H1 (cell line): ENCODE measurements at places on chromosomes 5 and 9.
A peak's percentile ranks its signal among the peaks of the same experiment; 100 is the strongest.

DNA sequence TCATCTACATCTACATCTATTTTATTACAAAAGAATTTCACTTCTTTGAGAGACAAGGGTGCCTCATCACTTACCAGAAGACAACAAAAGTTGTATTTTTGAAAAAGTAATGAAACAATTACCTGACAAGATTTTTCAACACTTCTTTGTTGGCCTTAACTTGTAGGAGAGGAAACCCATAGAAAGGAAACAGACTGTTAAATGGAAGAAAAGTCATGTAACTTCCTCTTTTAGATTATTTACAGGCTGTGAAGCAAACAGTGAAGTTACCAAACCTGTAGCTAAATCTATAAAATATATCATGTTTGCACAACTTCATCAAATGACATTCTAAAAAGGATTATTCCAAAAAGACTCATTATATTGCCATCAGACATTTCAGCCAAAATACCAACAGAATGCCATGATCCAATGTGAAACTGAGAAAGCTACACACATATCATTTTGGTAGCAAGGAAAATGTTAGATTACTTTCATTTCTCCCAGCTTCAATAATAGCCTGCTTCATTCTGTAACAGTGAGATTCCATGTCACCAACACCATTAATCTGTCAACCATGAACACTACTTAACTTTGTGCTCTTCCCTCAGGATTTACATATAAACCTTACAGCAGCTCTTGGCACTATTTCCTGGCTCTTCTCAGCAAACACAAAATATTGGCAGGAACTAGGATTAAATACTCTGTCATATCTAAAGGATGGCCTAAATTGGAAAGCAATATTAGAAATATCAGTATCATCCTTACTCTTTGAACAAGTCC lies 122.5 kb downstream of the MCTP1 start:
- no peak for DNase-seq

GRCh38 chr5:33306758-33307157 lies 134.0 kb upstream of the TARS1 start:
- DNase-seq, result no peak

DNA sequence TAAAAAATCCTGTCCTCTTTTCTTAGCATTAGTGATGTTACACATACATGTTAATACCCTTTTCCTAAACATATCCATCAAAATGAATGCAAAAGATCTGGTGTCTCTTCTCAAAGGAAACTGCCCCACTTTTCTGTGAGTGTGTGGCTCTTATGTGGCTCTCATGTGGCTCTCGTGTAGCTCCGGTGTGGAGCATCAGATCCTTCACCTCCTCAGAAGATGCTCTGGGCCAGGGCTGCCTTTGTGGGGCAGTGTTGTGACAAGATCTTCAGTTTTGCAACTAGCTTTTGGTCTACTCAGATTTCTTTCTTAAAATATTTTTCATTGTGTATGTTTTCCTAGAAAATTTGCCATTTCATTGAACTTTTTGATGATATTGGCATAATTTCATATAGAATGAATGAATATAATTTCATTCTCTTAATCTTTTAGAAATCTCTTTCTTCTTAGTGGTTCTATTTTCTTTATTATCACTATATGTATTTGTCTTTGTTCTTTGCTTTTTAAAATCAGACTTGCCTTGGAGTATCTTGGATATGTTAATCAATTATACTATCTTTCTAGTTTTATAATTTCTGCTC lies 19.4 kb downstream of the GARNL3 start:
- DNase-seq, result no peak

DNA sequence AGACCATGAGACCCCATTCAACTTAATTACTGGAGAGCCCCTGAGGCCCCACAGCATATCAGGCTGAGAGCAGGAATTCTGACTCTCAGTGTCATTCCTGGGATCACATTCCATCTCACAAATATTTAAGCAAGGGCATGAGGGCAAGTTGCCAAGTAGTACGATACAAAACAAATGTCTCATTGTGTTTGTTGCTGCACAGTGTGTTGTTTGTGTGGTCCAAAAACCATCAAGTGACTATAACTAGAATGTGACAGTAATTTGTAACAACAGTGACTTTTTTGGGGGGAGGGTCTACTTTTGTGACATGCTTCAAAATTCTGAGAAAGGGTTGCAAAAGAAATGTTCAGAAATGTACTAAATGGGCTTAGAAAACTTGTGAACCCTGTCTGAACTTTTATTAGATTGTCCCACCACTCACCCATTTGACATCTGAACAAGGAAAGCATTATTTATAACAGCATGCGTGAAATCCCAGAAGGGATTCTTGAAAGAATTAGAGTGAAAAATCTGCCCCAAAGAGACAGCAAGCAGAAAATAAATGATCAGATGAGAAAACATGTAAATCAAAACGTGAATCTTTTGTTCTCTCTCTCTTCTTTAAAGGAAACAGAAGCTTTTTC lies 347.0 kb downstream of the NTRK2 start:
- DNase-seq, result no peak

GRCh38 chr5:101009758-101010519 lies 106.9 kb upstream of the ST8SIA4 start:
- no peak for DNase-seq

DNA sequence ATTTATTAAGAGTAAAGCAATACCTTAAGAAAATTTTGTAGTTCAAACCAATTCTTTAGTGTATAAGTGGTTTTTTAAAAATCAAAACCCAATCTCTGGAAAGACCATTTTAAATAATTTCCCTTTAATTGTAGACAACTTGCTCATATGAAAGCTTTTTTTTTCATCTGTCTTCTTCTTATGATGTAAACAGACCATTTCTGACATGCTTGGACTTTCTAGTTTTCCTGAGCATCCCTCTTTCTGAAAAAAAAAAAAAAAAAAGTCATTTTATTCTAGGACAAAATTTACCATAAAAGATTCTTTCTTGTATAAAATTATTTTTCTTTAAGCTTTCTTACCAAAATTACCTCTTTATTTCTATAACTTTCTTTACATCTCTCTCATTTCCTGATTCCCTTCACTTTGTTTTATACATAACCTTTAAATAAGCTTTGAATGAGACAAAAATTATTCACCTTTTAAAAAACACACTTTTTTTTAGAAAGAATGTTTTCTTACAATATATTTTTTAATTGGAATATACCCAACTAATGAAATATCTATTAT lies 67.5 kb downstream of the COL15A1 start:
- DNase-seq, result no peak

GRCh38 chr5:16245249-16245648 lies 65.7 kb upstream of the MARCHF11 start:
- DNase-seq, result no peak

- no peak for DNase-seq
Measured at GRCh38 chr5:98936948-98937715, 8.3 kb upstream of the CHD1 start.

- no peak for DNase-seq
Measured at GRCh38 chr5:105878402-105878801, 1792.3 kb downstream of the EFNA5 start.

DNA sequence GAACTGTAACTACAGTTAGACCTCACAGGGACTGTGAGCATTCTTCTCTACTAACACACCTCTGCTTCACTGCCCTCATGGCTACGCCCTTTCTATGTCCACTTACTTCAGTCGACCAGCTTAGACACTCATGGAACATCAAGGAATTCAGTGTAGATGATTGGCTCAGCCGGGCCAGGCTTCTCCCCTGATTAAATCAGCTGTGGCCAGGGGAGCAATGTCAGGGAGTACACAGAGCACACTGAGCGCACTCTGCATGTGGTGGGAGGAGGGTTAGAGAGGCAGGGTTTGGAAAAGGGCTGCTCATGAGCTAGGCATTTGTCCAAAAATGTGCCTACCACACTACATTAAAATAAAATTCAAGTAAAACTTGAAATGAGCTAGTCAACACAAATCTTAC lies 400.5 kb downstream of the ARRDC3 start:
- DNase-seq, result no peak

- no peak for DNase-seq
Measured at GRCh38 chr5:180580681-180581080, 10.6 kb downstream of the SCGB3A1 start.

- no peak for DNase-seq
Measured at GRCh38 chr5:1107167-1108022, 4.5 kb downstream of the SLC12A7 start.

DNA sequence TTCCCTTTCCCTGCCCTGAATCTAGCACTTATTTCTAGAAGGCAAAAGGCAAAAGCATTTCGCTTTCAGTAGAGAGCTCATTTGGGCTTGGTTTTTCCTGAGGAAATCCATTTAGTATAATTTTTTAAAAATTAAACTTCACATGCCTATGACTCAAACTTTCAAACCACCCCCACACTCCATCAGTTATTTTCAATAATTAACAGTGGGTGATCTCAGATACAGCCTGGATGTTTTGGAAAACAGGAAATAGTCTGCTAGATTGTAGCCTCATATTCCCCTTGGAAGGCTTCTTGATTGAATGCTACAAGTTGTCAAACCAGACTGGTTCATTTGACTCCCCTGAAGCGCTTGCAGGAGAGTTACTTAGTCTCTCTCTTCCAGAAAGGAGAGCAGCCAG lies 40.6 kb downstream of the SEMA5A start:
- no peak for DNase-seq

DNA sequence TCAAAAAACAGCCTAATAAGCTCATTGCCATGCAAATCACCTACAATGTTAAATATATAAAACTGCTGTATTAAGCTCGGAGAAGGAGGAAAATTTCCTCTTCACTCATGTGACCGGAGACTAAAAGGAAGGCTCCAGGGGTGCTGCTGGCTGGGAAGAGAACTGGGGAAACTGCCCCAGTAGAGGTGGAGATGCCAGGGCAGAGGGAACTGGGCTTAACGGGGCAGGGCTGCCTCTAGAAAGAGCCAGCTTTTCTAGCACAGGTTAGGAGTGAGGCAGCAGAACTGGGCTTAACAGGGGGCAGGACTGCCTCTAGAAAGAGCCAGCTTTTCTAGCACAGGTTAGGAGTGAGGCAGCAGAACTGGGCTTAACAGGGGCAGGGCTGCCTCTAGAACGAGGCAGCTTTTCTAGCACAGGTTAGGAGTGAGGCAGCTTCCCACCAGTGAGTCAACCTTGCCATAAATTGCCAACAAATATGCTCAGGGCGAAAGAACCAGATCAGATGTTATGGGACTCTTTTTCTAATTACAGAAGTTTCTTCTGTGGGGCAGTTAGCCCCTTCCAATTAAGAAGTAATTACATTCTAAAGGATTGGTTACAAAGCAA lies 115.3 kb downstream of the FANCC start:
- no peak for DNase-seq

GRCh38 chr5:103724271-103724670 lies 161.7 kb upstream of the NUDT12 start:
- DNase-seq, result no peak

- DNase-seq, result peak; percentile 17
Measured at GRCh38 chr5:158273035-158273434, 414.1 kb upstream of the CLINT1 start.

DNA sequence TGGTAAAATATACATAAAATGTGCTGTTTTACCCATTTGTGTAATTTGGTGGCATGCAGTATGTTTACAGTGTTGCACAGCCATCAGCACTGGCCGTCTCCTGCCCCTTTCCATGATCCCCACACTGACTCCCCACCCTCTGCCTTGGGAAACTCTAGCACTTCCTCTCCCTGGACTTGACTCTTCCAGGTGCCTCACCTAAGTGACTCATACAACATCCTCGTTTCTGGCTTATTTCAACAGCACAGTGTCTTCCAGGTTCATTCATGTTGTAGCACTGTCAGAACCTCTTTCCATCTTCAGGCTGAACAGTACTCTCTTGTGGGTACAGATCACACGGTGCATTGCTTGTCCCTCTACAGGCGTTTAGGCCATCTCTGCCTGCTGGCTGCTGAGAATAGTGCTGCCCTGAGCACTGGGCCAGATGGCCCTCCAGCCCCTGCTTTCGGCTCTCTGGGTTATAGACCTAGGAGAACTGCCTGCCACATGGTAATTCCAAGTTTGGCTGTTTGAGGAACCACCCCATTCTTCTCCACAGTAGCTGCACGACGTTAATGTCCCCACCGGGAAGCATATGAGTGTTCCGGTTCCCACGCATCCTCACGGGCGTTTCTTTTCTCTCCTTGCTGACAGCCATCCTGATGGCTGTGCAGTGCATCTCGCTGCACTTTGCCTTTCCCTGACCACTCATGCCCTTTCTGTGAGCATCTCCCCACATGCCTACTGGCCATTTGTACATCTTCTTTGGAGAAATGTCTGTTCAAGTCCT lies 211.8 kb downstream of the FANCC start:
- DNase-seq, result no peak

GRCh38 chr9:90569511-90569910 lies 73.1 kb downstream of the DIRAS2 start:
- no peak for DNase-seq
